ENCODE measurements at places on chromosomes 2 and 18.

- H3K27me3 ChIP-seq, result no peaks in the 10 kb centered on the region
- H3K4me1 ChIP-seq, result no peaks in the 10 kb centered on the region
- no peaks in the 10 kb centered on the region for H3K36me3 ChIP-seq
- H3K27ac ChIP-seq, result no peak overlapping the region
- no peak for DNase-seq
Observed at GRCh38 chr18:38406607-38407006, 841.0 kb upstream of the CELF4 start.

DNA sequence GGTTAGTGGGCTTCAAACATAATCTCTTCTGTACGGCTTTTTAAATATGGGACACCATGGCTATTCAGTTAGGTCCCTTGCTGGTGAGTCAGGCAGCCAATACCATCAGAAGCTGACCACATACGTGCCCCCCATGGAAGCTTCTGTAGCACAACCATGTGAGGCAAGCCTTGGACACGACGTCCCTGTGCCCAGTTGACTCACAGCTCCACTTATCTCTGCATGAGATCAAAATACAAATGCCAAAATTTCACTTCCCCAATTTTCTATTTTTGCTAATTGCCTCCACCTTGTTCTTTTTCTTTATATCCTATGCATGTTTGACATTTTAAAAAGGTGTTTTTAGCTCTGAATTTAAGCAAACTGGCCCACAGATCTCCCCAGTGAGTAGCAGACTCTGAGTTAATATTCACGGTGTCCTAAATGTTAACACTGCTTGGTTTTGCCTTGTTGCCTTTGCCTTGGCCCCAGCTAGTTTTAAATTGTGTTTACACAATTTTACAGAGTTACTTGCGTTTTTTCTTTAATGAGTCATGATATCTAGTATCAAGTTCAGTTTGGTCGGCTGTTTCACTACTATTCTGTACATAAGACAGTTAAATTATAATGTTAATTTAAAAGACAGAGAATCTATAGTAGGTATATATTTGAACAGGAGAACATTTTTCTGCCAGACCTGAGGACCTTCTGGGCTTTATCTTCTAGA lies 77.5 kb downstream of the CDCA7 start:
- H3K4me3 ChIP-seq, result no peak overlapping the region
- H3K4me1 ChIP-seq, result no peaks in the 10 kb centered on the region
- H3K36me3 ChIP-seq, result no peaks in the 10 kb centered on the region
- no peaks in the 10 kb centered on the region for H3K27me3 ChIP-seq

DNA sequence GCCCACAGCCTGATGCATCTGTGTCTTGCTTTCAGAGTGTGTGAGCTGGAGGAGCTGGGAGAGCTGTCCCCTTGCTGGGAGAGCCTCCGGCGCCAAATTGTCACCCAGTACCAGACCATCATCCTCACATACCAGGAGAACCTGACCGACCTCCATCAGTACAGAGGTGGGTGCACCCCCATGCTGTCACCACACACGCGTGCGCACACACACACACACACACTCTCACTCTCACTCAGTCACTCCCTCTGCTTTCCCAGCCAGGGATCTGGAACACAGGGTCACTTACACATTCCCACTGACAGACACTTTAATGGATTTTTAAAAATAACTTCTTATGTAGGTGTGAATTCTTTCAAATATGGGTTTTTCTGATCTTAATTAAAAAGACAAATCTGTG lies 64.5 kb downstream of the COA5 start:
- no peak overlapping the region for H3K27ac ChIP-seq
- H3K4me1 ChIP-seq, result no peaks in the 10 kb centered on the region
- H3K4me3 ChIP-seq, result no peak overlapping the region
- H3K27me3 ChIP-seq, result no peaks in the 10 kb centered on the region

- no peaks in the 10 kb centered on the region for H3K27me3 ChIP-seq
- no peak for DNase-seq
- H3K4me3 ChIP-seq, result no peak overlapping the region
- H3K27ac ChIP-seq, result no peak overlapping the region
- H3K4me1 ChIP-seq, result no peaks in the 10 kb centered on the region
Observed at GRCh38 chr2:10163498-10164486, 41.3 kb downstream of the RRM2 start.

DNA sequence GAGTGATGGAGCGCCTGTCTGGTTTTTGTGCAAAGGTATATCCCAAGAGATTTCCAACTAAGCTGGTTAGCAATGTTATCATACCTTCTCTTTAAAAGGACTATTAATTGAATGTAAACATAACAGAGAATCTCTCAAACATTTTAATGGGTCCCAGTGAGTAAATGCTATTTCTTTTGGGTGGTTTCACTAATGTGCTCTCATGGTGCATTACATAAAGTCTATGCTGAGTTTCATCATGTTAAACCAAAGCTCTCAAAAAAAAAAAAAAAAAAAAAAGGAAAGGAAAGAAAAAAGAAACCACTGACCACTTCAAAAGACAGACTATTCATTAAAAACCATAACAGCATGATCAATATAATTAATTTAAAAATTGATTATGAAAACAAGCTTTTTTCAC lies 119.1 kb upstream of the SCN1A start:
- H3K4me3 ChIP-seq, result no peak overlapping the region
- no peak overlapping the region for H3K27ac ChIP-seq
- peaks cover 4% of the 10 kb centered on the region for H3K4me1 ChIP-seq
- H3K36me3 ChIP-seq, result no peaks in the 10 kb centered on the region
- DNase-seq, result no peak

DNA sequence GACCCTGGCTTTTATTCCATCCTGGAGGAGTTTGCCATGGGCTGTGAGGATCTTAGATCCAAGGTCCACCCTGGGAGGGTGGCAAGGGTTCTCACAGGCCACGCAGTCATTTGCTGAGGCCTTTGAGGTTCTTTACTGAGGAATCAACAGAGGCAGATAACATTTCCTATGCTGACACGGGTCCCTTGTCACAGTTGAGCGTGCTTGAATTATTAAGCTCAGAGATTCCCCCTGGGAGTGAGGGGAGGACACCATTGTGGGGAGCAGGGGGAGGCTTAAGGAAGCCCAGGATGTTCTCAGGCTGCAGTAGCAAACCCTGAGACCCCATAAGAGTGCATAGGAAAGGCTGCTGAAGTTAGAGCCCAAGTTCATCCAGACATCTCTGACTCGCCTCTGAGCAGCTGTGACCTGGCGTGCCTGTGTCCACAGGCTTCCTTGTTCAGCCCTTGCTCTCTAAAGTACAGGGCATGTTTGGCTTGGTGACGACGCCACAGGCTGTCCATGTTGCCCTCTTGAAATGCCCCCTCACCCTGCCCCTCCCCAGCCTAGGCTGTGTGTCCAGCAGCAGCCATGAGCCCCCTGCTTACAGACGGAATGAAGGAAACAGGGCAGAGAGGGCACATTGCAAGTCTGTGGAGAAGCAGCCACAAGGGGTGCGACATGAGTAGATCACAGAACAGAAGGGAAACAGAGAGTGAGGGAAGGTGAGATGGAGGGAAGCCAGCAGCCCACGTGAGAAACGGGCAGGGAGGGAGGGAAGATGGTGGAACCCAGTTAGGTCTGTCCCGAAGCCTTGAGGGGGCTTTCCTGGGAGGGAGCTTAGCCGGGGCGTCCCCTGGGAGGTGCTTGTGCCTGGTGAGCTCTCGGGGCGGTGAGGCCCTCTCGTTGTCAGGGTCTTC lies 34.0 kb downstream of the NAPG start:
- H3K27ac ChIP-seq, result no peak overlapping the region
- H3K36me3 ChIP-seq, result peaks cover 2% of the 10 kb centered on the region
- no peaks in the 10 kb centered on the region for H3K27me3 ChIP-seq
- peak; percentile 24 for DNase-seq
- no peak overlapping the region for H3K4me3 ChIP-seq

DNA sequence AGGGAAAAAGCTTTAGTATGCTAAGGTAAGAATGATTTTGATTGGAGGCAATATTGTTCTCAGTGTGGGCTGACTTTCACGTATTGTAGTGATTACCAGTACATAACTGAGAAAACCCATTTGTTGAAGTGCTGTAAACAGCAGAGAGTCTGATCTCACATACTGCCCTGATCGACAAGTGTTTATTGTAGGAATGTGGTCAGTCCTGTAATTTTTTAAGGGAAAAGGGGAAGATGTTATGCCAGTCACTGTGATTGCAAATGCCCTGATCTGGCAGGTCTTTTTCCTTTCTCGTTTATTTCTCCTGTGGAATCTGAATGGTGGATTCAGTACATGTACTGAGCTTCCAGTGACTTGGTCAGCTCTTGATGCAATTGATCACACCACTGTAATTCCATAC lies 11.5 kb downstream of the SPATS2L start:
- no peak overlapping the region for H3K4me3 ChIP-seq
- H3K36me3 ChIP-seq, result no peaks in the 10 kb centered on the region
- H3K27ac ChIP-seq, result peak overlapping the region; percentile 18
- no peak for DNase-seq
- H3K27me3 ChIP-seq, result no peaks in the 10 kb centered on the region

GRCh38 chr18:10074110-10074509 lies 160.3 kb downstream of the VAPA start:
- H3K27ac ChIP-seq, result no peak overlapping the region
- no peak overlapping the region for H3K4me3 ChIP-seq
- H3K36me3 ChIP-seq, result no peaks in the 10 kb centered on the region
- no peaks in the 10 kb centered on the region for H3K27me3 ChIP-seq

- DNase-seq, result no peak
- H3K4me3 ChIP-seq, result no peak overlapping the region
- H3K27ac ChIP-seq, result no peak overlapping the region
- H3K4me1 ChIP-seq, result peaks cover 6% of the 10 kb centered on the region
- H3K27me3 ChIP-seq, result no peaks in the 10 kb centered on the region
Observed at GRCh38 chr2:62142054-62142453, 53.9 kb upstream of the B3GNT2 start.

- no peak overlapping the region for H3K4me3 ChIP-seq
- no peak overlapping the region for H3K27ac ChIP-seq
- H3K36me3 ChIP-seq, result no peaks in the 10 kb centered on the region
- peaks cover 7% of the 10 kb centered on the region for H3K4me1 ChIP-seq
Observed at GRCh38 chr18:24378598-24378997, 19.0 kb downstream of the OSBPL1A start.

DNA sequence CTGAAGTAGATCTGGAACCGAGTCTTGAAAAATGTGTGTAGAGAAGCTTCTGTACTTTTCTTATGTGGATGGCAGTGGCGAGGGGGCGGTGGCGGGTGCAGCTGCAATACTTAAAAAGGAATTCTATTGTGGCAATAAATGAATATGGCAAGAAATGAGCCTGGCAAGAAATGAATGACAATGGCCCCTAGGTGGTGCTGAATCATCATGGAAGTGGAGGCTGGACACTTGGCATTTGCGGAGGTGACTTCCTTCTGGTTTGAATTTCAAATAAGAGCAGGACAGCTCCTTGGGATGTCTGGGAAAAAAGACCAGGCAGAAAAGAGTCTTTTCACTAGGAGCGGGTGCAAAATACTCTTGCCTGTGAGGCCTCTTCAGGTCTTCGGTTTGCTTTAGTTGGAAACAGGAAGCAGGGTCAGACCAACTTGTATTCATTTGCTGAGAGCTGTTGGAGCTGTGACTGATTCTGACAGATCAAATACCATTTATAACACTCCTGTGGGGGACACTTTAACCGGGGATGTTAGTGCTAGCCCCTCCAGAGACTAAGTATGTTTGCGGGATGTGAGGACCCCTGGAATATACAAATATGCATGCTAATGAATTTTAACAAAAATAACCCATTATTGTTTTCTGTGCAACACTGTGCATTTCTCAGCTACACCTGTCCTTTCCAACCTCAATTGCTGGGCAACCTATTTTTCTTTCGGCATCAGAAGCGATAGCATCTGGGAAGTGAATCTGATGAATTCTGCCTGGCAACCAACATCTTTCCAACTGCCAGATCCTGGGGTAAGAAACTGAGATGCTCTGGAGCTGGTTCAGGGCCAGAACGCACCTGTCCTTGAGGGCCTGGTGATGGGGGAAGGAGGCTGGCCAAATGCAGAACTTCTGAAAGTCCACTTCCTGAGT lies 35.4 kb downstream of the FASTKD2 start:
- H3K36me3 ChIP-seq, result no peaks in the 10 kb centered on the region
- no peaks in the 10 kb centered on the region for H3K27me3 ChIP-seq
- peaks cover 2% of the 10 kb centered on the region for H3K4me1 ChIP-seq
- peak; percentile 87 for DNase-seq
- H3K4me3 ChIP-seq, result no peak overlapping the region

GRCh38 chr2:120849278-120849677 lies 113.6 kb downstream of the GLI2 start:
- H3K4me3 ChIP-seq, result no peak overlapping the region
- no peaks in the 10 kb centered on the region for H3K4me1 ChIP-seq
- DNase-seq, result no peak
- no peaks in the 10 kb centered on the region for H3K27me3 ChIP-seq
- no peak overlapping the region for H3K27ac ChIP-seq

DNA sequence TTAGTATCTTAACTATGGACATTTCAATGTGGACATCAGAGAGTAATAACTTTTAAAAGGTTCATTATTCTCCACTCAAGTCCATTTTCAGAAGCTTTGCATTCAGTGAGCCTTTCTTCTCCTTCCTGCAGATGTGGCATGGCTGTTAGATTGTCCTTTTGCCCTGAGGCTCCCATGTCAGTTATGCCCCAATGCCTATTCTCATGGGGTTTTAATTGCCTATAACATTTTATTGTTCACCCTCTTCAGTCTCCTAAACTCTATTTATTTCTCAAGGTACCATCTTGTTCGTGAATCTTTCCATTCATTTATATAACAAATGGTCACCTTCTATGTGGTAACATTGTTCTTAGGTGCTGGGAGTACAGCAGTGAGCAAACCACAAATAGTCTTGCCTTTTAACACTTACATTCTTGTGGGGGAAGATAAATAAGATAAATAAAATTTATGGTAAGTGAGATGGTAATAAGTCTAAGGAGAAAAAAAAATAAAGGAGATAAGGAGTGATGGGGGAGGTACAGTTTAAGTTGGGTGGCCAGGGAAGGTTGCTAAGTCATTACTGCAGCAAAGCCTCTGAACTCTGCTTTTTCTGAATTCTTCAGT lies 277.9 kb upstream of the SIX3 start:
- no peak overlapping the region for H3K4me3 ChIP-seq
- H3K27me3 ChIP-seq, result no peaks in the 10 kb centered on the region
- no peaks in the 10 kb centered on the region for H3K4me1 ChIP-seq
- H3K27ac ChIP-seq, result no peak overlapping the region
- DNase-seq, result no peak

DNA sequence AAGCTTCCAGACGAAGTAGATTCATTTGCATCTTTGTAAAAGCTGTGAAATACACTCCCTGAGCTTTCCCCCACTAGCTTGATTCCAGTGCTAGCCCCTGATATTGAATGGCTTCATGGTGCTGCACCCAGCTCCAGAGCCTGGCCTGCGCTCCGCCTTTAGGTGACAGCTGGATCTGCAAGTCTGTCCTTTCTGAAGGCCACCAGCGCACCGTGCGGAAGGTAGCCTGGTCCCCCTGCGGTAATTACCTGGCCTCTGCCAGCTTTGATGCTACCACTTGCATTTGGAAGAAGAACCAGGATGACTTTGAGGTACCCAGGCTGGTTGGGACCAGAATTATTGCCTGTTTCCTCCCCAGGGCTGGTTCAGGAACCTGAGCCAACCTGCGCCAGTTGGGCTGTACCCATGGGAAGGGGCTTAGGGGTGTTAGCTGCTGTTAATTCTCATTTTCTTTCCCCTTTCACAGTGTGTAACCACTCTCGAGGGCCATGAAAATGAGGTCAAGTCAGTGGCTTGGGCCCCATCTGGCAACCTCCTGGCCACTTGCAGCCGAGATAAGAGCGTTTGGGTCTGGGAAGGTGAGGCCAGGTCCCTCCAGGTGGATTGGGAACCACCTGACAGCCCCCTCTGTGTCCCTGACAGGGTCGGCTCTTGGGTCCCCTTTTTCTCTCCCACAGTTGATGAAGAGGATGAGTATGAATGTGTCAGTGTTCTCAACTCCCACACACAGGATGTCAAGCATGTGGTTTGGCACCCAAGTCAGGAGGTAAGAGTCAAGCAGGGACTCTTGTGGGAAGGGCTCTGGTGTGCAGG lies 1.3 kb downstream of the CIAO1 start:
- no peak overlapping the region for H3K4me3 ChIP-seq
- peak; percentile 70 for DNase-seq
- no peak overlapping the region for H3K27ac ChIP-seq
- H3K36me3 ChIP-seq, result peaks cover 12% of the 10 kb centered on the region
